ENCODE measurements at places on chromosomes 11 and 22. TPM values are rescaled to one million over a fixed set of nuclear protein-coding genes. Genes with fewer than 3 reads are reported as not detected.
A peak's percentile ranks its signal among the peaks of the same experiment; 100 is the strongest.

Gene TCF20
- 68.2 TPM for total RNA-seq

- no peak for DNase-seq
Observed at GRCh38 chr11:61683961-61684869, 4.0 kb downstream of the DAGLA start.

DNA sequence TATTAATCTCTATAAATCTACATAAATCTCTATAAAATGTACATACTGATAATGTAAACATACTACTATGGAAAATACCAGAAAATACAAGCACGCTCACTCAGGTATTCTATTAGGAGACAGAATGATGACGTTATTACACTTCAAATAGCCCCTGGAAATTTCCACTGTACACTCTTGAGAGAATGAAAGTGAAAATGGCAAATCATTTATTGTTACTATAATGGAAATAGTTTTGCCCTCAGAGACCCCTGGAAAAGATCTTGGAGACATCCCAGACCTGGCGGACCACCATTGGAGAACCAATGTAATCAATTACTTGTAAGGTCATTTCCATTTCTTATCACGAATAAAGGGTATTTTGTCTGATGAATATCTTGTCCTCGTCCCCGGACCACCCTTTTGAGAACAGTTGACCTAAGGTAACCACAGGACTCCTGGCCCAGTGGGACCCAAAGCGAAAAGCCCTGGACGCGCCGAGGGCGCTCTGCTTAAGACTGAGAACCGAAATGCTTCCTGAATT is 509 bp upstream of the PRRG4 start:
- DNase-seq = no peak

GRCh38 chr11:78921509-78921908 is 346.8 kb upstream of the NARS2 start:
- DNase-seq = no peak

Gene OR51L1
- not detected for total RNA-seq

Gene TIMM8B
- 73.5 TPM for total RNA-seq

GRCh38 chr22:47205081-47205491 is 442.6 kb downstream of the TBC1D22A start:
- DNase-seq = no peak

Gene PAX6
- total RNA-seq = not detected

Gene TSPO
- total RNA-seq = 105 TPM

- no peak for DNase-seq
Observed at GRCh38 chr11:75873417-75874221, 58.6 kb downstream of the UVRAG start.

- no peak for DNase-seq
Observed at GRCh38 chr11:89205378-89205777, 27.7 kb downstream of the TYR start.

GRCh38 chr11:128165572-128165971 is 421.8 kb downstream of the ETS1 start:
- DNase-seq = no peak

Gene PNPLA5
- total RNA-seq = not detected

- no peak for DNase-seq
Observed at GRCh38 chr11:71917646-71918140, 10.7 kb downstream of the XNDC1N start.

- no peak for DNase-seq
Observed at GRCh38 chr11:8807544-8808225, 103.3 kb upstream of the AKIP1 start.

Gene SLC2A11
- 7.1 TPM for total RNA-seq

DNA sequence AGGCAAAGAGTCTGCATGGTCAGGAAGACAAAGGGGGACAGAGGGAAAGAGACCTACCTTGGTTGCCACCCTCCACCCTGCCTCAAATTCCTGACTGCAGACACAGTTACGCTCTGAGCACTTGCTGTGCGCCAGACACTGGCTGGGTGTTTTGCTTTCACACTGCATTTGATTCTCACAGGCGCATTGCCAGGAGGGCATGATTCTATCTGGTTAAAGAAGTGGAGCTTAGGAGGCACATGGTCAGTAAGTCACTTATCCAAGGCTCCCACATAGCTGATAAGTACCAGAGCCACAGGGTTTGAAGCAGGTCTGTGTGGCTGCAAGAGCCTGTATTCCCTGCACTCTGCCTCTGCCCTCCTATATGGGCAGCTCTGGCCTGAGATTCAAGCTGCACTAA is 103.9 kb downstream of the TIMP3 start:
- no peak for DNase-seq

DNA sequence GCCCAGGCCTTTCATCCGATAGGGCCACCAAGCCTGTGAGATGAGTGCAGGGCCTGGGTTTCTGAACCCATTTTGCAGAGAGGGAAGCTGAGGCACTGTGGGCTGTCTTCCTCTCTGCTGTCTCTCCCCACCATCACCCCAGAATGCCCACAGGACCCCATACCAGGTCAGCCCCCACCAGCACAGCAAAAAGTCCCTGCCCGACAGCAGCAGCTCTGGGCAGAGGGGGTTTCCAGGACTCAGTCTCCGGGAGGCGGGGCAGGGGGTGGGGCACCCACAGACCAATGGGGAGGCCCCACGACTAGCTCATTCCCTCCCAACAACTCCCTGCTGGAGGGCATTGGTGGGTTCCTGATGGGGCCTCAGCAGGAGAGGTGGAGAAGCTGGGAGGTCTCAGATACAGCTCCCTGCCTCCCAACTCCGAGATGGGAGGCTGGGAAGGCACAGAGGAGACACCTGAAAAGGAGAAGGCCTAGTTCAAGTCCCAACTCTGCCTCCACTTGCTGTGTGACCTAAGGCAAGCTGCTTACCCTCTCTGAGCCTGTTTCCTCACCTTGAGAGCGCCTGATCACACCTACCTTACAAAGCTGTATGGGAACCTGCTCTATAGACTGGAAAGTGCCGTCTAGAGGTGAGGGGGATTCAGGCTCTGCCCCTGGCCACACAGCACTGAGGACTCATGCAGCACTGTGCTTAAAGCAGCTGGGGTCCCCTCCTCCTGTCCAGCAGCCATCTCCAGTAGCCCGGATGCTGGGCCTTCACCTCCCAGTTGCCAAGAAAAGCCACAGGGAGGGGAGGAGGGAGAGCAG is 3.5 kb downstream of the CBX7 start:
- peak; percentile 48 for DNase-seq

- DNase-seq = no peak
Observed at GRCh38 chr22:45502215-45503049, at the start of gene FBLN1. FBLN1 (plus strand) TSS chr22:45502883; CDS start chr22:45502986, 103 bp downstream.

GRCh38 chr22:42780070-42780540 is 59.4 kb upstream of the A4GALT start:
- DNase-seq = peak; percentile 56

GRCh38 chr22:49517667-49518185 is 309.9 kb downstream of the BRD1 start:
- DNase-seq = no peak

Gene THRSP
- total RNA-seq = not detected

DNA sequence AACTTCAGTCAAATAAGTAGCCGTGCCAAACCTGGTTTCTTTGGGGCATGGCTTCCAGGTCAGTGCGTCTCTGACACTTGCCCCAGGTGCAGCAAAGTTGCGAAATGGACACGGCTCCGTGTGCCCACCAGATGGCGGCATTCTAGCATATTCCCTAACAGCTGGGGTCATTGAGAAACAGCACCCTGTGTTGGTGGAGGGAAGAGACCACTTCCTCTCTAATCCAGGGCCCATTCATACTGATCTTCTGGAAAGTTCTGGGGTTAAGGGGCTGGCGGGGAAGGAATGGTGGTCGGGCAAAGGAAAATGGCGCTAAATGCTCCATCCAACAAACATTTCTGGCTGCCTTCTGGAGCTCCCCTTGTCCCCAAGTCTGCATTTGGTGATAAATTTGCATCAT is 141.2 kb upstream of the TIMP3 start:
- peak; percentile 4 for DNase-seq

Gene DLAT
- 61.1 TPM for total RNA-seq

DNA sequence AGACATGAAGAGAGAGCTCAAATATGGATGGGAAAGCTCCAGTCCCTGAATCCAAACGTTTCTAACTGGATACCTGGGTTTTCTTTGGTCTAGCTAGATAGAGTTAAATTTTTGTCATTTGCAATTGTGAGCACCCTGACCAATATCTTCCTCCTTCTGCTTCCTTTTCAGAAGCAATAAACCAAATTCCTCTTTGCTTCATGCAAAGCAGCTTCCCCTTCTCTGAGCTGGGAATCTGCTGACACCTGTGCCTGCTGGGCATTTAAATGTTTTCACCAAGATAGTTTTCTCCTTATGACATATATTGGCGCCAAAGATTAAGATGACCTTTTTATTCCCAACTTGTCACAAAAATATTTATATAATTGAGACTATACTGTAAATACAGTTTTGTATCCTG is 27.9 kb upstream of the PAK1 start:
- DNase-seq = no peak

GRCh38 chr11:129804012-129804411 is 11.6 kb upstream of the TMEM45B start:
- DNase-seq = no peak

- DNase-seq = no peak
Observed at GRCh38 chr11:14446701-14447169, 52.9 kb downstream of the COPB1 start.

GRCh38 chr11:120230433-120231071 is 9.4 kb upstream of the POU2F3 start:
- no peak for DNase-seq
